Islet precursor cell (in vitro differentiated cells): ENCODE measurements at places on chromosomes 2 and 18.
A peak's percentile ranks its signal among the peaks of the same experiment; 100 is the strongest.

- no peak for DNase-seq
These were observed 55.2 kb downstream of the ANKRD12 start for GRCh38 chr18:9191658-9192256.

DNA sequence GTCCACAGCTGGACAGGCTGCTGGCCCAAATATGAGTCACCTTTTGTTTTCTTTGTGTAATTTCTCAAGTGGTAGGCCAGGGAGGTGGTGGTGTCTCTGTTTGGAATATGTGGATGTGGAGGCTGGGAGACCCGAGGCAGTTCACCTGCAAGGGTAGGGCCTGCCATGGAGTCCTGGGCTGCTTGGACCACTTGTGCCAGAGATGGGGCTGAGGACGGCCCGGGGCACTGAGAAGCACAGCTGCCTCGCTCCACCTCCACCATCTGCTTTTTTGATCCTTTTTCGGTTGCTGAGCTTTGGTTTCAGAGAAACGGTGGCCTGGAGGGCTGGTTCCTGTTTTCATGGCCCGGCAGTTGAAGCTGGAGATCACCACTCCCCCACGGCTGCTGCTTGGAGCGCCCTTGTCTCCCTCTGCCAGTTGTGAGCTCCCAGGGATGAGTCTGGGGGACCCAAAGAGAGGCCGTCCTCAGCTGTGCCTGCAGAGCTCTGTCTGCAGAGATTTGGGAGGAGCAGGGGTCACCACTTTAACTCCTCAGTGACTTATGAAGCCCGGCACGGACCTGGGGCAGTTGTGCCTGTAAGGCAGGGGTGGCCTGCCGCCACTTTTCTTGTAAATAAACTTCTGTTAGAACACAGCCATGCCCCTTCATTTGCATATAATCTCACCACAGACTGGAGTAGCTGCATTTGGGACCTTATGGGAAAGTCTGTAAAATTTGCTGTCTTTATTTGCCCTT is 67.6 kb upstream of the MCFD2 start:
- no peak for DNase-seq

GRCh38 chr2:239927424-239927981 is 97.6 kb downstream of the NDUFA10 start:
- DNase-seq = peak; percentile 77

DNA sequence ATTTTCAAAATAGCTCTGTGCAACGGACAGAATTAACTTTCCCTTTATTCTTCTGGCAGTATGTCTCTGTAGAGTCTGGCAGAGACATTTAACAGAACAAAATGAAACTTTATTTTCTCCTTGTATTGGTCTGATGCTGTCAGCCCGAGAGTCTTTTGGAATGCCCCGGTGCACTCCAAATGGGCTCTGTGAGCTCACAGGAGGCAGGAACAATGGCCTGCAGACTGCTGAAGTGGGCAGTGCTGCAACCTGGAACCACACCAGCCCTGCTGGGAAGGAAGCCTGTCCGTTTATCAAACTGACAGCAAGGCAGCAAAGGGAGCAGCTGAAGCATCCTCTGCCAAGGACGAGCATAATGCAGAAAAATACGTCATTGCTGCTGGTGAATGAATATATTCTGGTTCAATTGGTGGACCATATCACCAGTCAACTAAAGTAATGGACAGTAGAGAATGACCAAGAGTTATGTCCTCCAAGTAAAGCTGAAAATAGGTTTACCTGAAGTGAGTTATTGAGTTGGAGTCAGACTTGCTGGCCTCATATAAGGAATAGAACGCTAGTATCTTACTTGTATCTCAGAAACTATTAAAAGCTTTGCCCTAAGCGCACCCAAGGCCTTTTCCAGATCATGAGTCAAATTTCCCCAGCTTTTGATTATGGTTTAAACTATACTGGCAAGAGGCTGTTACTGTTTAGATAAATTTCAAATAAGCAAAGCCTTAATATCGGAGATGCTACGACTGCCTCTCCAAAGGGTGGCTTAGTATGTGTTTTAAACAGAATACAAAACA is 207.6 kb upstream of the TANK start:
- no peak for DNase-seq

DNA sequence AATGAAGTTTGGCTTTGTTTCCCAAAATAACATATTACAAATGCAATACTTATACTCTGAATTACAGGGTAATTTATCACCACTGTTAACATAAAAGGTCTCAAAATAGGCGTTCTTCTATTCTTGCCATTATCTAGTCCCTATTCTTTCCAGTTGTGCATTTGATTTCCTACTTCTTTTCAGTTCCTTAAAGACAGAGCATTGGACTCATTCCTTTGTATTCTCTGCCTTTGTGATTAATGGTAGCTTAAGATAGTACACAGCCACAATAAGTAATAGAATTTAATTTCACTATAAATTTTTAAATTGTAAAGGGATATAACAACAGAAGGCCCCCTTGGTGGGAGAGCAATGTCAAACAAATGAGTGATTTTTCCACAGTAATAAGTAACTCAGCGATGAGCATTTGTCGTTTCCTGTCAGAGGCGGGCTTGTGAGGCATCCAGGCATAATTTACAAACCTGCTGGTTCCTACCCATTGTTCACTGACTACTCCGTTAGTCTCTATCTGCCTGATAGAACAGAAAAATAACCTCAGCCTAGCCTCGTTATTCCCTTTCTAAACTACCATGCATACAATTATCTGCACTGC is 456.6 kb upstream of the REG3G start:
- DNase-seq = no peak

GRCh38 chr2:220619525-220620220 is 952.4 kb downstream of the EPHA4 start:
- DNase-seq = no peak

- peak; percentile 30 for DNase-seq
These were observed 7.4 kb upstream of the MOB1A start for GRCh38 chr2:74186038-74186437.

DNA sequence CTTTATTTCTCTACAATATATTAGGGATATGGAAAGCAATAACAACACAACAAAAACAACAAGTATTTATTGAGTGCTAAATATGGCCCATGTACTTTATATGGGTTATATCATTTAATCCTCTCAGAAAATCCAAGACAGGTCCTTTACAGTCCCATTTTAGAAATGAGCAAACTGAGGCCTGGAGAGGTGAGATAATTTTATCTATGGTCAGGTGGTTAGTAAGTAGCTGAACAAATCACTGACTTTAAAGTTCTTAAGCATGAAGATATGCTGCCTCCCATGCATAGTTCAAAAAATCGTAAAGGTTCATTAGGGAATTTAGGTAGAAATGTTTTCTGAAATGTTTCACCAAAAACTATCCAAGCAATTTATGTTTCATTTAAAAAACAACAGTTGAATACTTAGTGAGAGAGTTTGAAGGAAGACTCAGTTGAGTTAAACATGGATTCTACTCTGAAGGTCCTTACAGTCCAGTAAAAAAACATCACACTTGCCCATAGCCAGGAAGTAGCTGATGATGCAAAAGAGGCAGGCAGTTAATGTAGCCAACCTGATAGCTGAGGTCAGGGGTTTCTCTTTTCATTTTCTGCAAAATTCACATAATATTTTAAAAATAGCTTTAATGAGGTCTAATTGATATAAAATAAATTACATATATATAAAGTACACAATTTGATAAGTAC is 7.6 kb upstream of the NFE2L2 start:
- no peak for DNase-seq

GRCh38 chr2:118747637-118748036 is 99.8 kb downstream of the EN1 start:
- peak; percentile 8 for DNase-seq

DNA sequence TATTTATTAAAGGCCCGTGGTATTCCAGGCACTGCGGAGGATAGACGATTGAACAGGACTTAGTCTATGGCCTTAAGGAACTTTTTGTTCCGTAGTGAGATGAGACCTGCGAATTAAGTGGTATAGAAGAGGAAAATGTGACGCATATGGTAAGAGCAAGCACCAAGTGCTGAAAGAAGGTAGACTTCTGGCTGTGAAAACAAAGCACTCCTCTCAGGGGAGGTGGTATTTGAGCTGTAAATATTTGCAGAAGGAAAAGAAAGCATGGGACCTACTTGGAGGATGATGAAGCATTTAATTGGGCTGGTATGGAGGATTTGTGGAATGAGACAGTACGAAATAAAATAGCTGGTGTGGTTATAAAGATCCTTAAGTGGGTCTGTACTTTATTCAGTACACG is 62.5 kb downstream of the GPR39 start:
- DNase-seq = no peak

- DNase-seq = no peak
These were observed 56.6 kb upstream of the AGPS start for GRCh38 chr2:177335917-177336450.

DNA sequence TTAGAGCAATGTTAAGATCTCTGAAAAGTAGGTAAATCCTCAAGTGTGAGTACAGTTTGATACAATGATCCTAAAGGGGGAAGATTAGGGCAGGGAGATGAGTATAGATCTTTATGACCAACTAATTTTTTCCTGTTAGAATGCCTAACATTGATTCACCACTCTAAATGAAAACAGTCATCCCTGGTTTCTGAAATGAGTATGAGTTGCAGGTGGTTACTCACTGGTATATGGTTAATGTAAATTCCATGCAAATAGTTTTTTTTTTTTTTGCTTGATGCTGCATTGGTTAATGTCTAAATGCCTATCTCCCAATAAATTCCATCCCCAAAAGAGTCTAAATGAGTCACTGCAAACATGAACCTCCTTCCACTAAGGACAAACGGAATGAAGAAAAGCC is 55.0 kb upstream of the SERPINB2 start:
- no peak for DNase-seq

GRCh38 chr2:51107841-51108240 is 75.9 kb upstream of the NRXN1 start:
- no peak for DNase-seq

- DNase-seq = no peak
These were observed 1.6 kb upstream of the ERMN start for GRCh38 chr2:157327200-157327599.
